Lung (tissue), 17 donors: ENCODE measurements at places on chromosomes 13 and 19. TPM values are rescaled to one million over a fixed set of nuclear protein-coding genes. Genes with fewer than 3 reads are reported as not detected.

Gene PSG7
- polyA plus RNA-seq: not detected

Gene PGLYRP1
- polyA plus RNA-seq: 1.0 TPM

Gene ZNF548
- polyA plus RNA-seq: 5.6 TPM

Gene CLDND2
- 0.66 TPM for polyA plus RNA-seq

Gene ZFP28
- polyA plus RNA-seq: 3.6 TPM

Gene ONECUT3
- polyA plus RNA-seq: not detected

Gene ZSCAN1
- polyA plus RNA-seq: 0.63 TPM

Gene CYP2A6
- polyA plus RNA-seq: 0.45 TPM

Gene USE1
- 36.2 TPM for polyA plus RNA-seq

Gene LCP1
- polyA plus RNA-seq: 539 TPM

Gene ZNF543
- 1.3 TPM for polyA plus RNA-seq

Gene PPP1R15A
- 208 TPM for polyA plus RNA-seq

- DNase-seq: no peak
These were observed 681 bp downstream of the ZNF837 start for GRCh38 chr19:58380037-58380661.

- no peak for DNase-seq
These were observed 65.3 kb downstream of the PEPD start for GRCh38 chr19:33456076-33456844.

GRCh38 chr13:78020861-78021260 is 102.2 kb upstream of the EDNRB start:
- peak; percentile 15 for DNase-seq

- DNase-seq: no peak
These were observed 39.3 kb downstream of the BRD4 start for GRCh38 chr19:15292847-15293582.

DNA sequence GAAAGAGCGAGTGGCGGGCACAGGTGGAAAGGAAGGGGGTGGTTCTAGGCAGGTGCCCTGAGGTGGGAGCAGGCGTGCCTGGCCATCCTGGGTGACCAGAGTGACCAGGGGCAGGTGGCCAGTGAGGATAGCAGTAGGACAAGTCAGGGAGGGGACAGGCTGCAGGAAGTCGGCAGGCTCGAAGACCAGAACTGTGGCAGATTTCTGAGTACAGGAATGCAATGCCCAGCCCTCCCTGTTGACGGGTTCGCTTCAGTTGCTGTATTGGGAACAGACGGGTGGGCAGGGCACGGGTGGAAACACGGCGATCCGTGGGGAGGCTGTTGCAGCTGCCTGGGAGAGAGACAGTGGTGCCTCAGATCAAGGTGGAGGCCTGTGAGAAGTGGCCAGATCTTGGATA is 1.9 kb downstream of the ZNF628 start:
- DNase-seq: no peak

GRCh38 chr13:87147076-87147475 is 524.1 kb upstream of the SLITRK5 start:
- DNase-seq: no peak

DNA sequence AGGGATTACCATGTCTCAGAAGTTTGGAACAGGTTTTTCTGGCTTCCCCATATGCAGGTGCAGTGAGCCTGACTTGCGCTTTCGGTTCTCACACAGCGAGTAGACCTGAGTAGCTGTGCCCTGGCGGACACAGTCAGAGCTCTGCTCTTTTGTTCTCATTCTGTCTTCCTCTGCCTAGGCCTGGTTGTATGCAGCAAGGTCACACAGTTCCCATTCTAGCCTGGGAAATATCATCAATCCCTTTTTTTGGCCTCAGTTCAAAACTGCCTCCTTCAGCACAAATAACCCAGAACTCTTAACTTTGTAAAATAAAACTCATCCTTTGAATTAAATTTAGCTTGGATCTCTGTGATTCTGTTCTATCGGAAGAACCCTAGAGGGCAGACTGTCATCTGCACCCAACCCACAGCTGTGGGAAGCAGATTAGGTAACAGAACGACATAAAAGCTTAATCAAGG is 10.2 kb downstream of the OXGR1 start:
- DNase-seq: peak; percentile 64

GRCh38 chr13:21530656-21531055 is 71.6 kb upstream of the ZDHHC20 start:
- DNase-seq: no peak

- peak; percentile 92 for DNase-seq
These were observed 103.2 kb downstream of the GADD45B start for GRCh38 chr19:2578901-2579677.

GRCh38 chr13:80591976-80592740 is 251.2 kb upstream of the SPRY2 start:
- no peak for DNase-seq

- DNase-seq: peak; percentile 65
These were observed 86.5 kb downstream of the KCTD12 start for GRCh38 chr13:76799696-76800095.

DNA sequence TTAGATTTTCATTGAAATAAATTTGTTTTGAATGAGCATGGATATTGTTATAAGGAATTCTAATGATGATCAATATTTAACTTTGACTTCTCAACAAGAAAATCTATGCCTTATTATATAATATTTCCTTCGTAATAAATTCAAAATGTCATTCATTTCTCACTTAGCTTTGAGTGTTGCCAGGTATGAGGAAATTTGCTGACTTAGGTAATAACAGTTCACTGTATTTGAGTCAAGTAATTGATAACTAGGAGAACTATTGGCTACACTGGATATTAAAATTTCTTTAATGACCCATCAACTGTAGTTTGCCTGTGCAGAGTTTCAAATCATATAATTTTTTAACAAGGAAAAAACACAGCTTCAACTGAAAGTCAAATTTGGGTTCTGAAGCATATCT is 746.6 kb downstream of the SLITRK5 start:
- DNase-seq: no peak

- peak; percentile 68 for DNase-seq
These were observed 70.5 kb downstream of the GADD45B start for GRCh38 chr19:2546128-2547032.

GRCh38 chr19:17334414-17335409 is at the start of gene ANO8:
Gene ANO8 (minus strand): TSS chr19:17334855. CDS start chr19:17334670, 185 bp downstream.
- DNase-seq: peak; percentile 99

GRCh38 chr19:8611391-8611876 is 919 bp upstream of the ADAMTS10 start:
- peak; percentile 43 for DNase-seq

- DNase-seq: no peak
These were observed 60.1 kb upstream of the MYCBP2 start for GRCh38 chr13:77386880-77387606.

DNA sequence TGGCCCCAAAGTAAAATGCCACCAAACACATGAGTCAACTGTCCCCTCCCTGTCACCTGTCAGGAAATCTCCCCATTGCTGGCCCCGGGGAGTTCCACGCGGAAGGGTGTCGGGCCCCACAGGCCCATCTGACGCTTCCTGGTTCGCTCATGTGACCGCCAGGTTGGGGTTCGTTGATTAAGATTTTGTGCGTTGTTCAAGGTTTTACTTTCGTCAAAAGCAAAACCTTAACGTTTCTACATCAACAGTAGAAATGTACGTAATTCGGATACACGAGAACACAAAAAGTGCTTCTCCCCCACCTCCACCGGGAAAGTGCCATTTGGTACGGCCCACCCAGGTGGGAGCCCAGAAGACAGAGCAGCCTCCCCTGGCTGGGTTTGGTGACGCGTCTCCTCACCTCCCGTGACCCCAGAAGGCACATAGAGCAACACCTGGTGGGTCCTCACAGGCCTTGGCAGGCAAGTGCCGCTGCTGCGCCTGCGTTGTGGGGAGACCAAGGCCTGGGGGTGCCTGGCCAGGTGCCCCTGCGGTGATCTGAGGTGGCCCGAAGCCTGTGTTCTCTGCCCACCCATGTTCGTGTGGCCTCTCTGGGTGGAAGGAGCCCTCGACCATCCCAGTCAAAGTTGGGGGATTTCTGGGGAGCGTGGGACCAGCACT is 161.6 kb downstream of the KDM4B start:
- DNase-seq: no peak

DNA sequence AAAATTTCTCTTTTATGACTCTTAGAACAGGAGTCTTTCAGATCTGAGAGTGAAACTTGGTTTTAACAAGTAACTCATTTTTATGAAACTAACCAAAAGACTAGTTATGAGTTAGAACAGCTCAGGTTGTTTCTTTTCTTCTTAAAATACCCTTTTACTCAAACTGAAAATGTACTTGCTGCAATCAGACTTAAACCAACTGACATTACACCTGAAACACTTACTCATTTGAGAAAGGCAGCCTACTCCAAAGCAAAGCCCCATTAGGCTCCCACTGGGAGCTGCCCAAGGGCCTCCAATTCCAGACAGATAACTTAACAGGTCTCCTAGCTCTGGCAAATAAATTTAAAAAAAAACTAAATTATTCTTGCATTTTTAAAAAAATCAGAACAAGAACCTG is 3.6 kb downstream of the FOXO1 start:
- DNase-seq: no peak

DNA sequence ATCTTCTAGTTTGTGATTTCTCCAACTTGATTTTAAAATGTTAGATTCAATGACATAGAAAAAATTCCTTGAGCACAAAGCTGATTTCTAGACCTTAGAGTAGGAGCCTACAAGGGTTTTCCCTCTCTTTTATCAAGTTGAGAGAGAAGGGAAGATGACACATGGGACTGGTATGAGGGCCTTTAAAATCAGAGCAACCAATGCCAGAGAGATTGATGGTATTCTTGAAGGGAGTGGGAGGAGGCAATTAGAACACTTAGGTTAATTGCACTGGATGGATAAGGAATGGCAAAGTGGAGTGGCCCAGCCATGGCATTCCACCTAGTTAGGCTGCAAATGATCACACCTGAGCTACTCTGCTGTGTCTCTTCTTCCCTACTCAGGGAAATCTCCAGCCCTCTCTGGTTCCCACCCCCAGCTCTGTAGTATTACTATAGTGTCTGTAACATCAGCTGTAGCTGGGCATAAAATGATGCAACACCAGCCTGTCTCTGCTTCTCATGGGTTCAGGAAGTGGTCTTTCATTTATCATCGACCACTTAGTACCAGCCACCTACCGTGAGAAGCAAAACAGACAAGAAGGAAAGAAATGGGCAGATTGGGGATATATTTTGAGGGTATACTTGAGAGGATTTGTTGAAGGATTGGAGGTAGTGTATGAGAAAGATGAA is 333.6 kb downstream of the DLEU7 start:
- no peak for DNase-seq

DNA sequence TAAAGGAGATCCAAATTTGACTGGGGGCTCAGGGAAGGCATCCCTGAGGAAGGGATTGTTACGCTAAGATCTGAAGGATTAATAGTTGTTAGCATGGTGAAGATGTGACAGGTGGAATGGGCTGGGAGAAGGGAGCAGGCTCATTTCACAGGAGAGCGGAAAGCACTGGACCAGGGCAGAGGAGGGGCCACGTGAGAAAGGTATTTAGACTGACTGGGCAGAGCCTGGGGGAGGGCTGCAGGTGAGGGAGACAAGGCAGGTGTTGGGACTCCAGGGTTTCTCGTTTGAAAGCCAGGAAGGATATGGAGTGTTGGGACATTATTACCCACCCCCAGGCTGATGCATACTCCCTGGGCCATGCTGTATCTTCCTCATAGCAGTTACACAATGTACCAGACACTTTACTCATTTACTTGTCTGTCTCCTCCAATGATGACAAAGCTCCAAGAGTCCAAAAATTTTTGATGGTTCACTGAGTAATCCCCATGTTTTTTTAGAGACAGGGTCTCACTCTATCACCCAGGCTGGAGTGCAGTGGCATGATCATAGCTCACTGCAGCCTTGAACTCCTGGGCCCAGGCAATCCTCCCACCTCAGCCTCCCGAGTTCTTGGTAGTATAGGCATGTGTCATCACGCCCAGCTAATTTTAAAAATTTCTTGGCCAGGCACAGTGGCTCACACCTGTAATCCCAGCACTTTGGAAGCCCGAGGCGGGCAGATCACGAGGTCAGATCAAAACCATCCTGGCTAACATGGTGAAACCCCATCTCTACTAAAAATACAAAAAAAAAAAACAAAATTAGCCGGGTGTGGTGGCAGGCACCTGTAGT is 2.3 kb downstream of the TRAPPC6A start:
- DNase-seq: no peak

- DNase-seq: peak; percentile 43
These were observed 2.3 kb downstream of the SPACA4 start for GRCh38 chr19:48608798-48609263.

DNA sequence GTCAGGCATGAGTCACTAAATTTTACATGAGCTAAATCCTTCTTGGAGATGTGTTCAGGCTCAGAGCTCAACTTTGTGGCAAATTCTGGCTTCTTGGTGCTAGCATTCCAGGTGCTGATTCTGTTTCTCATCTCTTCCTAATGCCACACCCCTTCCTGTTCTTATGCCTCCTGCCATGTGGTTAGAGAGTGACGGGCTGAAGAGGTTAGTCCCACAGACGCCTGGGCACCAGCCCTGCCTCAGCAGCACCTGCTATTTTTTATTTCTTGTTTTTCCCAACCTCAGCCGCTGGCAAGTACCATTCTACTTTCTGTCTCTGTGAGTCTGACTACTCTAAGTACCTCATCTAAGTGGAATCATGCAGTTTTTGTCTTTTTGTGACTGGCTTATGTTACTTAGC is 329.5 kb downstream of the KCNRG start:
- DNase-seq: no peak

GRCh38 chr13:38753878-38754277 is 67.0 kb downstream of the FREM2 start:
- no peak for DNase-seq

DNA sequence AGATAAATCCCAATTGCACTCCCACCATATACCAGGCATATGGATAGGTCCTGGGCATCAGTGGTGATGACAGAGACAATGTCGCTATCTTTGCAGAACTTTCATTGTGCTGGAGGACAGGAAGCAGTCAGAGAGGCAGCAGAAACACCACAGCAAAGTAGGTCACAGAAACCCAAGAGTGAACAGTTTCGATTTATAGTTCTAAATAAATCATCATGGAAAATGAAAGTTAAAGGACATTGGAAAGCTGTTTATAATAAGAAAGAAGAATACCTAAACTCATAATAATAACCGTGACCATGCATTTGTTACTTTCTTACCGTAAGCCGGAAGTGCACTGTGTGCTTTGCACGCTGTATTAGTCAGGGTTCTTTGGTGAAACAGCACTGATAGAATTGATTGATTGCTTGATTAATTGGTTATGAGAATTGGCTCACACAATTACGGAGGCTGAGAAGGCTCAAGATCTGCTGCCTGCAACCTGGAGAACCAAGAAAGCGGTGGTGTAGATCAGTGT is 38.9 kb downstream of the ALOX5AP start:
- no peak for DNase-seq

DNA sequence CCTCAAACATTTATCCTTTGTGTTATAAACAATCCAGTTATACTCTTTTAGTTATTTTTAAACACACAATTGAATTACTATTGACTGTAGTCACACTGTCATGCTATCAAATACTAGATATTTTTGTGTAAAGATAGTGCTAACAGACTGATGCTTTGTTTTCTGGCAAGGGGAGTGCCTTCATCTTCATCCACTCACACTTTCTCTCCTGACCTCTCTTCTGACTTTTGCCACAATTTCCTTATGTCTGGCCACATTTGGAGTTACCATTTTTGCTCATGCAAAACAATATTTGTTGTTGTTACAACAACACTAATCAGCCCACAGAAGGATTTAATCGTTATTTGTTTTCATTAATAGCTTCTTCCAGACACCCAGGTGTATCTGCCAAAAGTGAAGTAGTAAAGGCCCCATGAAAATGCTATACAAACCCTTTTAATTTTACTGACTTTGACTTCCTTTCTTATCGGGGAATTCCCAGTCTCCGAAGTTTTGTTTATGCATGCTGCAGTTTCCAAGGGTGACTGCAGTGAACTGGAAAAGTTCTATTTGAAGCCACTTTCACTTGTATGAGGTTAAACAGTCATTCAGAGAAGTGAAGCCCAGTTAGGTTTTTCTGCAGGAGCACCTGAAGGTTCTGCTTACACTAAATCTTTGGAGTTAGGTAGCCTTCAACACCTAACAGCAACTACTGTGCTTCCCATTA is 66.1 kb upstream of the FRY start:
- DNase-seq: peak; percentile 75
